Activated CD8-positive, alpha-beta memory T cell treated with anti-CD3 and anti-CD28 coated beads, Interleukin-2, amount 50 U/mL, for 4 hours (primary cell): ENCODE measurements at places on chromosomes 4 and X.
A peak's percentile ranks its signal among the peaks of the same experiment; 100 is the strongest.

GRCh38 chr4:156113138-156113765, 159.6 kb upstream of the CTSO start:
- DNase-seq = no peak

- DNase-seq = no peak
Measured at GRCh38 chrX:109352066-109352588, 129.8 kb downstream of the GUCY2F start.

- no peak for DNase-seq
Measured at GRCh38 chrX:110415440-110416170, 57.0 kb downstream of the RTL9 start.

- no peak for DNase-seq
Measured at GRCh38 chr4:38119668-38120385, 159.6 kb downstream of the PTTG2 start.

- DNase-seq = no peak
Measured at GRCh38 chrX:137040113-137040794, 6.5 kb upstream of the GPR101 start.

- DNase-seq = peak; percentile 72
Measured at GRCh38 chrX:131734621-131735020, 190.7 kb downstream of the OR13H1 start.

GRCh38 chr4:94451051-94451694, 569 bp upstream of the PDLIM5 start:
- DNase-seq = no peak

GRCh38 chr4:110085131-110085530, 113.3 kb downstream of the ELOVL6 start:
- no peak for DNase-seq

DNA sequence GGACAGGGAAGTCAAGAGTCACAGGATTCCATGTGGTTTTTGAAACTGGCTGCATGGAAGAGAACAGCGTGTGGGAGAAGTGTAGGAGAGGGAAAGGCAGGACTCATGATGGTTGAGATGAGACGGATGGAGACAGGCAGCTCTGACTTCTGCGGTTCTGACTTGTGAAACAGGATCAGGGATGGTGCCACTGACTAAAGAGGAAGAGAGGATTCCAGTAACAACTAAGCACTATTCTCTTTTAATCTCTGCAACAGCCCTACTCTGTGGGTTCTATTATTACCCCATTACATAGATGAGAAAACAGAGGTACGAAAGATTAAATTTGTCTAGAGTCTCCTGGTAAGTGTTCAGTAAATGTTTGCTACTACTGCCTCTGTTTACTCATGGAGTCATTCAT, 156.3 kb downstream of the CBR4 start:
- no peak for DNase-seq

DNA sequence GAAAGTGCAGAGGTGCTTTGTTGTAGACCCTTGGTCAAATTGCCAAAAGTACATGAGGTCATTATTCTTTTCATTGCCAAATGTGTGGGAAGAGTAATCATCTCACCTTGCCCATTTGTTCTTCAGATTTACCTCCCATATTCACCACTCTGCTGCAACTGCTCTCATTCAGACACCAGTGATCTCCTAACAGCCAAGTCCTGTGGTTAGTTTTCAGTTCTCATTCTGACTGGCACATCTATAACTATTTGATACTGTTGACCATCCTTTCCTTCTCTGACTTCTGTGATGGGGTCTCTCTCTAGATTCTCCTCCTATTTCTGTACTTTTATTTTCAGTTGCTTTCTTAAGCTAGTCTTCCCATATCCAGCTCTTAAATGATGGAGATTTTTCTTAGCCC, 39.8 kb downstream of the GRIA3 start:
- no peak for DNase-seq

GRCh38 chrX:30795981-30796958, 92.8 kb downstream of the TAB3 start:
- DNase-seq = no peak

DNA sequence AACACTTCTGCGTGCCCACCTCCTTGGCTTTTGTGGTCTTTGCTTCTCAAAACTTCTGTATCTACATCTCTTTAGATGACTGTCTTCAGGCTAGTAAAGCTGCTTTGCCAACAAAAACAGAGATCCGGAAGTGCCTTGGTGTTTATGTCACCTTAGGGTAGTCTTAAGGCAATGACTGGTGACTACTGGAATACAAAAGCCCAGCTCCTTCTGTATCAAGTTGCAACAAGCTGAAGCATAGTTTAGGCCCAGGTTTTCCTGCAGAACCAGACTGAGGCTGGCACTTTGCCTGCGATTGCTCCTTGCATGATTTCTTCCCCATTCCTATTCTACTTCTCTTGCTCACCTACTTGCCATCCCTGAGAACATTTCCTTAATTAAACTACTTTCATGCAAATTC, 333.8 kb downstream of the DMD start:
- no peak for DNase-seq

GRCh38 chrX:10728806-10729389, 108.5 kb upstream of the MID1 start:
- DNase-seq = no peak

- no peak for DNase-seq
Measured at GRCh38 chr4:188006285-188006848, 10.8 kb downstream of the ZFP42 start.

DNA sequence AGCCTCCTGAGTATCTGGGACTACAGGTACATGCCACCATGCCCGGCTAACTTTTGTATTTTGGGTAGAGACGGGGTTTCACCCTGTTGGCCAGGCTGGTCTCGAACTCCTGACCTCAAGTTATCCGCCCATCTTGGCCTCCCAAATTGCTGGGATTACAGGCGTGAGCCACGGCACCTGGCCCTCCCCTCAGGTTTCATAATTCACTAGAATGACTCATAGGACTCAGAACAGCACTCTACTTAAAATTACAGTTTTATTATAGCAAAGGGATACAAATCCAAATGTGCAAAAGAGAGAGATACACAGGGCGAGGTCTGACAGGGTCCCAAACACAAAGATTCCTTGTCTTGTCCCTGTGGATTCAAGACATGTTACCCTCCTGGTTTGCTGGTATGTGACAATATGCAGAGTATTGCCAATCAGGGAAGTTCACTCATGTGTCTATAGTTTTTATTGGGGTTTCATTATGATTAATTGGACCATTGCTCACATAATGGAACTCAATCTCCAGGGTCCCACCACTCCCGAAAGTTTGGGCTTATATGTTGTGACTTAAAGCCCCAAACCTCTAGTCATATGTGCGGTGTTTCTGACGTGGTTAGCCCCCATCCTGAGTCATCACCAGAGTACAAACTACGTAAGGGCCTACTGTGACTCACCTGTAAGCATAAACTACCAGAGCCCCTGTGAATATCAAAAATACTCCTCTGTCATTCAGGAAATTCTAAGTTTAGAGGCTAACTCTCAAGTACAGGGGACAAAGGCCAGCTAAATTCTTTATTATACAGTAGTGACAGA, 5.2 kb downstream of the YIPF6 start:
- peak; percentile 51 for DNase-seq

- DNase-seq = no peak
Measured at GRCh38 chrX:155056471-155056870, 14.5 kb downstream of the CMC4 start.

GRCh38 chr4:123649645-123650391, 253.2 kb downstream of the SPRY1 start:
- DNase-seq = no peak

DNA sequence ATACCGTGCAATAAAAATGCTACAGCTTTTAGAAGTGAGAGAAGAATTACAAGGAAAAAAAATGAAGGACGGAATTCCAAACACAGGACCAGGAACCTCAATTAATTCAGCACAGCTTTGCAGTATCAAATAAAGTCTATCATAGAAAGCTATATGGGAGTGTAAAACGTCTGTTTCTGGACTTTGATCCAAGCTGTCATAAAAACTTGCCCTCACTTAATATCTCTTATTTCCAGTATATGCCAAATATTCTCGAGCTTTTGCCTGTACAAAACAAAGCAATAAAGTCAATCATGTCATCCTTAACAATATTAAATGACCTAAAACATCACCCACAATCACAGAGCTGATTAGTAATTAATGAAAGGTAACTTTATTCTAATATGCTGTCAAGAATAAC, 4.2 kb downstream of the PDE5A start:
- no peak for DNase-seq

- no peak for DNase-seq
Measured at GRCh38 chr4:106503116-106504050, 134.8 kb upstream of the GIMD1 start.

DNA sequence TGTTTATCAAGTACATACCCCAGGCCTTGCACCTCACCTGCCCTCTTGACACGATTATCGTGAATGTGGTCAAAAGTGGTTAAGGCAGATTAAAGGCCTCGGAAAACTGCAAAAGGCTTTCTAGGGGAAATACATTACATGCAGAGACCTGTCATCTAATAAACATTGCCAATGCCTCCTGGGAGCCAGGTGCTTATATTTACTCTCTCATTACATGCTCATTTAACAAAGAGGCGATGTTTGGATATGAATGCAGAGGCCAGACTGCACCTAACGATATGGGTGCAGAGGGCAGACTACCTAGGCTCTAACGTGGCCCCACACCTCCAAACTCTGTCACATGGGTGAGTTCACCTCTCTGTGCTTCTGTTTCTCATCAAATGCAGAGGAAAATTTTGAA, 14.5 kb downstream of the CRMP1 start:
- no peak for DNase-seq

DNA sequence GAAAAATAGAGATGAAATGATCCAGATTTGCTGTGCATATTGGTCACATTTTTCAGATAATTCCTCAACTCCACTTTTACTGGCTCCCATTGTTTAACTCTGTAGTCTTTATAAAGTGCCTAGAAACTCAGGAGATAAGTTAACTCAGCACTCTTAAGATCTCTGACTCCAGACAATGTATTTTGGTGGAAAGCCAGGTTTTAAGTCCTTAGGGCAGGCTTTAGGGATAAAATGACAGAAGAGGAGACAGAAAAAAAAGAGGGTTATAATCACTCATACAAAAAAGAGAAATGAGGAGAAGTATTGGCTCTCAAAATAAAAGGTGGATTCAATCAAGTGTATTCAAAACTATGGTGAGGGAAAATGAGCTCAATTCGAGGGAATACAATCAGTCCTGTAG, 674.8 kb upstream of the INTU start:
- DNase-seq = no peak

- no peak for DNase-seq
Measured at GRCh38 chr4:53644607-53645006, 53.3 kb upstream of the LNX1 start.

- no peak for DNase-seq
Measured at GRCh38 chr4:121668368-121669162, 28.2 kb downstream of the ANXA5 start.

DNA sequence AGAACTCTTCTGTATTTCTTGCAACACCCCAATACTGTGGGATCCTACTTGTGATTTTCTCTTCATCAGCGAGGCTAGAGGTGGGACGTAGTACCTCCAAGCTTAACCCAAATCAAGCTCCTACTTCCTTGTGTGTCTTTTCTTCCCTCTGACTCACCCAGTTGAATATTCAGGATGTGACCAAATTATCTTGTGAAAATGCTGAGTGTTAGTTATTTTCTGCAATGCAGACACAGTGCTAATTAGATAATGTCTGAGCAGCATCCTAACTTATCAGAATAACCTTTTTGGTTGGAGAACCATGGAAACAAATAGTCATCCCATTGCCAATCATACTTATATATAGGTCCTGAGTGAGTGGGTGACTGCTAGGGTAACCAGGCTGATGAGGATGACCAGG, 2.4 kb downstream of the MEPE start:
- no peak for DNase-seq

DNA sequence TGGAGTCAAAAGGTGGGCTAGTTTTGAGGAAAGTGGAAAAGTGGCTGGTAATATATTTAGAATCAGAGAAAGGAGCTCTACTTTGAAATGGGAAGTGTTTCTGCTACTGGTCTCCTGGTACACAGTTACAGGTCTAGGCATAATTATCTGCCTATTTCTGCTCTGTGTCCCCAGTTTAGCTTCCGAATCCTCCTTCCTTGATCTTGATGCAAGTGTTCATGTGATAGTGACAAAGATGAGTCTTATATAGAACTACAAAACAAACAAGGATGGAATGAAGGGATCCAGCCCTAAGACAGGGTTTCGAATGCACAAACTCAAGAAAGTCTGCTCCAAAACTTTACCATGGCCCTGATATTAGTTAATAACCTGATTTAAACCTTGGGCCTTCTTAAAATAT, 580.2 kb downstream of the INPP4B start:
- no peak for DNase-seq

GRCh38 chrX:46340696-46341095, 204.5 kb downstream of the ZNF674 start:
- DNase-seq = no peak

DNA sequence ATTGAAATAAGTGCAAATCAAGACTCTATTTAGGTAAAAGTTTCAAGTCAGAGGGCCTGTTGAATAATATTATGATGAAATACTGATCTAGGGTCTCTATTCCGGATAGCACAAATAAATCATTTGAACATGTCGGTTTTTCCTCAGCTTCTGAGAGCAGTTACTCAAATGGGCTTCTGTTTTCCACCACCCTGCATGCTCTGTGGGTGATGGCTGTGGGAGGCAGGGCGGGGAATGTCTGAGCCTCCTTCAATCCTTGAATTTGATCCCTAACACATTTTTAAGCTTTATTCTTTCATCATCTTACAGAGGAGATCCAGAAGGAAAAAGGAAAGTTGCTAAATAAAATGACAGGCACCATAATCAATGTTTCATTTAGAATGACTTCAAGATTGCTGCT, 8.5 kb downstream of the UNC5C start:
- no peak for DNase-seq

DNA sequence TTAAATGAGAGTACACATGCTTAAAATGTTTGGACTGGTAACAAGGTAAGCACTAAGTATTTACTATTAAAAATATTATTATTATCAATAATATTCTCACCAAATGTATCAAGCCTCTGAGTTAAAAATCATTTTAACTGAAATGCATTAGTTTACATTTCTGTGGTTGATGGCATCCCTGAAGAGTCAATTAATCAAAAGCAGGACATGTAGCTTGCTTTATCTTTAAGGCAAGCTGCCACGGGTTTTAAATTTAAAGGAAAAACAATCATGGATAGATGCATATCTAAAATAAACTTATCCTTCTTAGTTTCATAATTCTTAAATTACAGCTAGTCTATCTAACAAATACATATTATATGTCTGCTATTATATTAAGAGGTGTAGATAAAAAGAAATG, 584.8 kb upstream of the INTU start:
- no peak for DNase-seq

- no peak for DNase-seq
Measured at GRCh38 chr4:119053245-119053644, 82.4 kb upstream of the MYOZ2 start.

DNA sequence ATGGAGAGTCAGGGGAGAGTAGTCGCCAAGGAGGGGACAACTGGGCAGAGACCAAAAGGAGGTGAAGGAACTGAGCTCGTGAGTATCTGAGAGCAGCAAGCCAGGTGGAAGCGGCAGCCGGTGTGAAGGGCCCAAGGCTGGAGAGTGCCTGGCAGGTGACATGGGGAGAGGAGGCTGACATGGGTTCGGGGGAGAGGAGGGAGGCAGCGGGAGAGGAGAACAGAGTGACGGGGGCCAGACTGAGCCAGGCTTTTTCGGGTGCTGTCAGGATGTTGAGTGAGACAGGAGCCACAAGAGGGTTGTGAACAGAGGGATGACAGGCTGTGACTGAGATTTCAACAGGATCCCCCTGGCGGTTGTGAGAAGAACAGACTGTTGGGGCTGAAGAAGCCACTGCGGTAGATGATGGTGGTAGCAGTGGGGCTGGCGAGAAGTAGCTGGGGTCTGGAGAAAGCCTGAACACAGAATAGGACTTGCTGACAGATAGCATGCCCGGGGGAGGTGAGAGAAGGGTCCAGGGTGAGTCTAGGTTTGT, 5.7 kb downstream of the ELK1 start:
- DNase-seq = no peak

- no peak for DNase-seq
Measured at GRCh38 chr4:76850010-76850441, 47.9 kb downstream of the SOWAHB start.
